ENCODE measurements at places on chromosomes 5 and 9.

- no peak for DNase-seq
Observed at GRCh38 chr5:67058998-67059743, 137.4 kb downstream of the CD180 start.

GRCh38 chr5:6435356-6435755 lies 13.3 kb upstream of the UBE2QL1 start:
- DNase-seq = no peak

DNA sequence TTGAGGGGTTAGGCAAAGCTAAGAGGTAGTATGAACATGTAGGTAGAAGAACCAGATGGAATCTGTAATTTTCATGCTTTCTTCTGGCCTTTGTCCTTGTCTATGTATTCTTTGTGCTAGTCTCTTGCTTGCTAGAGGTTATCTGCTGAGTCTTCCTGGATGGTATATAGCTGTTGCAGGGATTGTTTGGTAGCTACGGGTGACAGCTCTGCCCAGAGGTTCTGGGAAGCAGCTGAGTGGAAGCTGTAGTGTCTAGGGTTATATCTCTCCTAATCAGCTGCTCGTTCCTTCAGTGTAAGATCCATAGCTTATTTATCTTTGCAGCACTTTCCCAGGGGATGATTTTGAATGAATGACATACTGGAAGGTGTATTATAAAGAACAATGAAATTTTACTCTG lies 100.3 kb downstream of the ATG10 start:
- no peak for DNase-seq

GRCh38 chr9:100101608-100102007 lies 2.6 kb downstream of the INVS start:
- no peak for DNase-seq

DNA sequence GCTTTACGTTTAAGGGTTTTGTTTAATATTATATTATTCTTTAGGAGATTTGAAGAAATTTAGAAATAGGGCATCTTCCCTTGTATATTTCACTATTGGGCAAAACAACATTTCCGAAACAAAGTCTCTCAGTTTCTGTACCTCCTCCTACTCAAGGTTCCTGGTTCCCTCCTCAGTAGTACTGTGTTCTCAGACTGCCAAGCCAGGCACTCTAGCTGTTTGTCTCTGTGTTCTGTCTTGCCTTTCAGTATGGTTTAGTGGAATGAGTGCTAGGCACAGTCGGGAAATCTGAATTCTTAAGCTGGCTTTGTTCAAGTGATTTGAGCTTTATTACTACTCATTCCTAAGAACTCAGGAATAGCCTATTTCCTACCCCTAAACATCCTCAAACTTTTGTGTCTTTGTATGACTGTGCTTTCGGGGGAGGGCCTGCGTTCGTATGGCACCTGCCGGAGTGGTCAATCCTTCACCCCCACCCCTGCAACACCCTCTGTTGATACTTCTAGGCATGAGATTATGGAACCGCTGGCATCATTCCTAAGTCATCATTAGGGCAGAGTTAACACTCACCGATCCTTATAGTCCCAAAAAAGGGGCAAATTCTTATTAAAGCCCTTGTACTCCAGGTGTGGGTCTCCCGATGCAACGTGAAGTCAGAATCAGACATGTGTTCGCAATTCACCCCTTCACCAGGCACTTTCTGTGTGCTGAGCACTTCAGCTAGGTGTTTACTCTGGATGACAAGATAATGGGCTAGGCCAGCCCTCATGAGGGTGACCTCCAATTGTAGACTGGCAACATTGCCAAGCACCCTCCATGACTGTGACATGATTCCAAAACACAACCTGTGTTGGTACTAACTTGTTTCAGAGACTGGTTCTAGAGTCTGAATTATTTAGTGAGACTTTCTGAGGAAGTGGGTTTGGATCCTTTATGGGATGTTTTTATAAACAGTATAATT lies 24.5 kb downstream of the SNX18 start:
- DNase-seq = no peak

DNA sequence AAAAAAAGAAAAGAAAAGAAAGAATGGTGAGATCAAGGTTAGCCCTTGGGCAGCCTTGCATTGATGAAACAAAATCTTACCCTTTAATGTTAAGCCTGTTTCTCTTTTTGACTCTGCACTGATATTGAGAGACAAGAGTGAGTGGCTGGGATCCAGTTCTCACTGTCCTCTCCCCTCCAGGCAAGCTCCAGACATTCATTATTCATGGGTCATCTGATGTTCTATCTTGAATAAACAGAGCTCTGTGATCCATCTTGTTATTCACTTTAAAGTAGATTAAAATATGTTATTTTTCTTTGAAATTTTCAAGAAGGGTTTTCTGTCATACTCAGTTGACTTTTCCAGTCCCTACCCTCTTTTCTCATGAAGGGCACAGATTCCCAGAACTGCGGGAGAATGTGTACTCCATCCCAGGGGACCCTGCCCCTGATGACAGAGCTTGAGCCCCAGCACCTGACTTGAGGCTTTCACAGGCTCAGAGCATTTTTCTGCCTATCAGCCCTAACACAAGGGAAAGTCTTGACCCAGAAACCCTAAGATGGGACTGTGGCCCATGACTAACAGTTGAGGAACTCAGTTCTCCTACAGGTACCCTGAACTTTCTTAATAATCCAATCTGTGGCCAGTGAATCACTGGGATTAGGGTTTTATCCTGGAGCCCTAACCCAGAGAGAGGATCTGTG lies 24.1 kb downstream of the ACTL7B start:
- no peak for DNase-seq

DNA sequence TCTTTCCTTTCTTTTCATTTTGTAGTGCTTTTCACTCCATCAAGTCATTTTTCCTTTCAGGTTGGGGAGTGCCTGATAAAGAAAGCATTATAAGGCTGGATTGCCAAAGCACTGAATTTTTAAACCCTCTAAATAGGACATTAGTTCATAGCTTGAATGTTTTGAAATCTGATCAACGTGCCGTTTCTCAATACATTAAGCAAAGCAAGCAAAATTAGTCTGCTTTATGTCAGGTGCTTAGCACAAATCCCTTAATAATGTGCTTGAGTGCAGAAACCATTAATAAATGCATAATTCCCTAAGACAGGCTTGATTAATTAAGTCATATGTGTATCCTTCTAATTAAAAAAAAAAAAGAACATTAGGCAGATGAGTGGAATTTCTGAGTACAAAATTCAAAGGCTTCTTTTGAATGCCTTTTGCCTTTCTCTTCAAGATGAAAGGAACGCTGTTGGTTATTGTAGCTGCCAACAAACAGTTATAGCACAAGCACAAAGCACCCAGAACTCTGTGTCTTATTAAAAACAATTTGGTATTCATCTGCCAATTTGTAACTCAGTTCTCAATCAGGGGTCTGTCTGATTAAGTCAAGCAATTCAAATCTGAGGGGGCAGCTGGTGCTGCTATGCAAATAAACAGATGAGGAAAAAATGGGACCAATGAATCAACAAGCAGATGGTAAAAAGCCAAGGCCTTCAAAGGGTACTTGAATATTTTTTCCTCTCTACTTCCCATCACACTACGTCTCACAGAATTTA lies 233.7 kb downstream of the TLE1 start:
- no peak for DNase-seq

DNA sequence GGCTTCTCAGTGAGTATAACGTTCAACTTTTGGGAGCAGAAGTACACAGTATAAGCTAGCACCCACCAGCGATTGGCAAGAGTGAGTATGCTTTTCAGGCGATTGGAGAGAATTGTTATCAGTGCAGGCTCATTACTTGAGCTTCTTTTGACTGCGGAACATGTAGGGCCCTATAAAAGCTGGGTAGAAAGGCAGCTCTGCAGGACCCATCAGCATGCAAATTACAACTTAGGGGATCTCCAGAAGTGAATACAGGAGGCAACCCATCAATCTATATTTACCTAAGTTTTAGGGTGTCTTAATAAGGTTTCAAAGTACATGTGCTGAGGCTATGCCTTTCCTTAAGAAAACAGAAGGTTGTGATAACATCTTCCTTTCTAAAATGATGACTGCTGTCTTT lies 225.0 kb downstream of the MLLT3 start:
- DNase-seq = no peak

DNA sequence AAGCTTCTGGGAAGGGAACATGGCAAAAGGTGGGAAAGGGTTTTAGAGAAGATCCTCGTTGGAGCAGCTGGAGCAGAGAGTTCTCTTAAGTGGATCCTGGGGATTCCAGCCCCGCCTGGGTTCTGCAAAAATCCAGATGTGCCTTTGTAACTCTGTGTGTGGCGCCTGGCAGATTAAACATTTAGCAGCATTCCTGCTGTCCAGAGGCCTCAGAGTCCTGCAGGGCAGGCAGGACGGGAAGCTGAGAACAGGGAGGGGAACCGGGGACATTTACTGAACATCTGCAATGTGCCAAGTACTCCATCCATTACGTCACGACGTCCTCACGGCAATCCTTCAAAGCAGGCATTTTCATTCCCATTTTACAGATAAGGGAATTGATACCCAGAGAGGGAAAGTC lies 6.0 kb downstream of the EIF4E1B start:
- no peak for DNase-seq

DNA sequence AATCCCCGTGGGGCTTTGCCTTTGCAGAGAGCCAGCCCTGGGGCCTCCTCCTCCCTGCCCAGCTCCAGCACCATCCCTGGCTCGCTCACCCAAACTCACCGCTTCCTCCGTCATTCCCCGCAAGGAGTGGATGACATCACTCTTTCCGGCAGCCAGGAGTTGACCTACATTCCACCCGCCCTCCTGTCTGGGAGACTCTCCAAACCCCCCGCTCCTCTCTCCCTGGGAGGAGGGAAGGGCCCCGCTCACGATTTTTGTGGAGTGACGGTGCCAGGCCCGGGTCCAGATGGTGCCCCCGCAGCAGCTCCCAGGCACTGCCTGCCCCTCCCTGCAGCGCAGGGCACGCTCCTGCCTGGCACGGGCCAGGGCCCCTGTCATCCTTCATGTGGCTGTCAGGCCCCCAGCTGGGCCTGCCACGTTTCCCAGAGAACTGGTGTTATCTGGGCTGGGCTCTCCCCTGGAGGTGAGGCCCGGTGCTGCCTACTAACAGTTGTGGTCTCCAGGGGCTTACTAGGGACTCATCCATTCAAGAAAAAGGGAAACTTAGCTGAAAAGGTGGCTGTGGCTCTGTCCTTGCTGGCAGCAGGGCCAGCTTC lies 52.3 kb downstream of the NTNG2 start:
- DNase-seq = peak; percentile 4

DNA sequence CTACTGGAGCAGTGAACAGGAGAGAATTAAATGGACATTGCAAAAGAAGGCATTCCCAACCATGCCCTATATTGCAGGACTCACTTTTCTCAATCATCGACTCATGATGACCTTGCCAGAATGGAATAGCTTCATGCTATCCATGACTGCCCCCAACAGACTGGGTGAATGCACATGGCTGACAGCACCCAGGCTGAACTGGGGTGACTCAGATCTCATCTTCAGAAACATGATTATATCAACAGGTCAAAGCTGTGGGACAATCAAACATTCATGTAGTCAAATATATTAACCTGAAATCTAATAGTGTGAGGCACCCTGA lies 34.7 kb upstream of the MIER3 start:
- no peak for DNase-seq

DNA sequence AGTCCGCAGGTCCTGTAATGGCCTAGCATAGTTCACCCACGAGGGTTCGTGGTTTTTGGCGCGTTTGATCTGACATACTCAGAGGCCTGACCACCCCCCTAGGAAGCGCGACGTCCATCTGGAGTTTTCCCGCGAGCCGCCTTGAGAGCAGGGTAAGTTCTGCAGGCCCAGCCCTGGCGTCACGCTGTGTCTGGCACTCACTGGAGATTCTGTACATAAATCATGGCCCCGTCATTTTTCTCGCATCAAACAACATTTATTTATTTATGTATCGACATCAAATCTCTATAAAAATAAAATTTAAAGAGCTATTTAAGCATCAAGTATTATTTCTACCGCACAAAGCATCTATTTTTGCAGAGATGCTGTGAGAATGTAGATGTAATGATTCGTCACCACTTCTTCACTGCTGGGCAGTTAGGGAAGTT lies 437 bp upstream of the TRIM41 start:
- DNase-seq = no peak

DNA sequence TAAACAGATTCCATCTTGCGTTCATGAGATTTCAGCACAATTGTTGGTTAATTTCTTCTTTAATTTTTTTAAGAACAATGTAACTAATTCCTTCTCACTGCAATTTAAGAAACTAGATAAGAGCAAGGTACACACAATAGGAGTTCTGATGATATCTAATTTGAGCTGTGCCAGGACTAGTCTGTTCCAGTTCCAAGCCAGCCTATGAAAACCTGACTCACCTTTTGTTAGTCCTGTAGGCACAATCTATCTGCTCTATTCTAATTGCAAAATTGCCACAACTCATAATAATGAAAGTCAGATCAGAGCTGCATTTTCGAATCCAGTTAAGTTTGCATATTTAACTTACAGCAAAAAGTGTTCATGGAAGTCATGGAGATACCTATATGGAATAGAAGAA lies 494.1 kb upstream of the TUSC1 start:
- DNase-seq = no peak

- DNase-seq = no peak
Observed at GRCh38 chr5:146078566-146078965, 26.8 kb downstream of the PLAC8L1 start.

GRCh38 chr9:68495247-68495646 lies 45.4 kb downstream of the TMEM252 start:
- no peak for DNase-seq

- DNase-seq = no peak
Observed at GRCh38 chr5:80569086-80569960, 757 bp downstream of the ANKRD34B start.

- DNase-seq = no peak
Observed at GRCh38 chr5:179762079-179762780, 29.6 kb downstream of the MAML1 start.

DNA sequence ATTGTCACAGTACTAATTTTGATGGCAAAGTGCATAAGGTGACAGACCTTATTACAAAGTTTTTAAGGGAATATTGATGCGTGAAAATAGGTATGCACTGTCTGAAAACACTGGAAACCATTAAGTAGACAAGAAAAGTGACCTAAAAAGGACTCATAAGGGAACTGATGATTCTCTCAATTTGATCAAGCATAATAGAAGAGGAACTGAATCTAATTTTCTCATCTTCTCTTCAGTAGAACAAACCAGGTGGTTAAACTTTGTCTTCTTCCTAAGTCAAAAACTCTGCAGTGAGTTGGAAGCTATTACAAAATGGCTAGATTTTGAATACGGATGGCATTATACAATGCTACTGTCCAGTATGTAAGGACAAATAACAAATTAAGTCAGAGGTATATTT lies 53.4 kb downstream of the RNF145 start:
- no peak for DNase-seq

DNA sequence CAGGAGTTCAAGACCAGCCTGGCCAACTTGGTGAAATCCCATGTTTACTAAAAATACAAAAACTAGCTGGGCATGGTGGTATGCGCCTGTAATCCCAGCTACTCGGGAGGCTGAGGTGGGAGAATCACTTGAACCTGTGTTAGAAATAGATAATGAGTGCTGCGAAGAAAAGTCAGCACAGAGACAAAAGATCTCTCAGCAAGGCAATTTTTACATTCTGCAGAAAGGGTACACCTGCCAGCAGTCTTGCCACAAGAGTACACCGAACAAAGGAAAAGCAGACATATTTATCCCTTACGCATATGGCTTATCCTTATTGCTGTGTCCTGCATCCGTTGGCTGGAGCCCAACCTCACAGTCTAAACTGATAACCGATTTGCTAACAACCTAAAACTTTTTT lies 16.2 kb upstream of the GPBP1 start:
- no peak for DNase-seq

Data from fibroblast of the conjunctiva (primary cell).